ENCODE measurements at places on chromosomes 1 and 21.

DNA sequence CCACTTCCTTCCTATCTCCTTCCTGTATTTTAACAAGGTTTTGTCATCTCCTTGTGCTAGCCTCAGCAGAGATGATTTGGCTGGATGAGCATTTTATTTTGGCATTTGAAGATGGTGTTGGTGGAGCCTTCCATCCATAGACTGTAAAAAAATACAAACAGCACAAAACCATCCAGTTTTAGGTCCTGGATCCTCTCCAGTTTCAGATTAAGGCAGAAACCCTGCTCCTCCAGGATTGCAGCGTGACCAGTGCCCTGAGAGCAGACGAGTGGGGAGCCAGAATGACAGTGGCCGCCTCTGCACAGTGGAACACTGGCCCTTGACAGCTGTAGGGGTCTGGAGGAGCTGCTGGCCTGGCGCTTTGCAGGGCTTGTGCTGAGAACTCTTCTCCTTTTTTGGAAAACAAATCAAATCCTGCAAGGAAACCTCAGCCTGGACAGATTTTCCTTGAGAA lies 72.2 kb upstream of the GADD45A start:
- no peak for DNase-seq

- no peak for DNase-seq
Measured at GRCh38 chr1:33641104-33641830, 168.8 kb downstream of the ZSCAN20 start.

DNA sequence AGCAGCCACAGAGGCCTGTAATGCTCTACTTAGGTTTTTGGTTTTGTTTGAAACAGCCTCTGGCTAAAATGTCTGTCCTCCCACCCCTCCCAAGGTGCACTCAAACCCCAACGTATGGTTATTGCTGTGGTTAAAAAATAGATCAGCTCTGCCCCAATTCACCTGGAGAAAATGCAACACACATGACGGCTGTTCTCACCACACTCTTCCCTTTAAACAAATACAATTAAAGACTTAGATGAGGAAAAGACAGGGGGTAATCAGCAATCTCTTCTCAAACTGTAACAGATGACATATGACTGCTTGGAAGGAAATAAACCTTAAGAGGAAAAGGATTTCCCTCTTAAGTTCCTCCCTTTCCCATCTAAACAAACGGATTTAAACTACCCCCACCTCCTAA lies 6.2 kb upstream of the MTMR11 start:
- DNase-seq = no peak

DNA sequence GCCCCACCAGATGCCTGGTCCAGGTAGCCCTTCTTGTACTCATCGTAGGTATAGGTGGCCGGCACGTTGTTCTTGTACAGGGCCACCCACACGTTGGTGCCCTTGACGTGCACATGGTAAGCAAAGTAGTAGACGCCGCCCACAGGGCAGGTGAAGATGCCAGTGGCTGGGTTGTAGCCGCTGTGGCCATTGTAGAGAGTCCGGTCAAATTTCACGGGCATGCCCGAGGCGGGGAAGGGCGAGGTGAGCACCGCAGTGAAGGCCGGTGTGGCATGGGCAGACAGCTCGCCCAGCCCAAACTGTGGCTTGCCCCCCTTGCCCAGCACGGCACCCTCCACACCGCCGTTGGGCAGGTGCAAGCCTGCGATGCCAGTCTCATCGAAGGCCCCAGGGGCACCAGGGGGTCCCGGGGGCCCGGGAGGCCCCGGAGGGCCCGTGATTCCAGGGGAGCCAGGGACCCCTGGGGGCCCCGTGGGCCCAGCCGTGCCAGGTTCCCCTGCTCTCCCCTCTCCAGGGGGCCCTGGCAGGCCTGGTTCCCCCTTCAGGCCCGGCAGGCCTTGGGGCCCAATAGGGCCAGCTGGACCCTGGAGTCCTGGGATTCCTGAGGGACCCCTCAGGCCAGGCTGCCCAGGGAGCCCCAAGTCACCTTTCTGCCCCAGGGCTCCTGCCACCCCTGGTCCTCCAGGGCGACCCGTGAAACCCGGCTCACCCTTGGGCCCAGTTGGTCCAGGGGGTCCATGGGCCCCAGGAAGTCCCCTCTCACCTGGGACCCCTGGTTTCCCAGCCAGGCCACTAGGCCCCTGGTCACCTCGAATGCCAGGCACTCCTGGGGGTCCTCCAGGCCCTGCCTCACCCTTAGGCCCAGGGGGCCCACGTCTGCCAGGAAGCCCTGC lies 9.2 kb downstream of the ADPRS start:
- no peak for DNase-seq

GRCh38 chr1:198254521-198254920 lies 97.7 kb downstream of the NEK7 start:
- no peak for DNase-seq

GRCh38 chr1:1063945-1064831 lies 9.9 kb downstream of the RNF223 start:
- peak; percentile 81 for DNase-seq

DNA sequence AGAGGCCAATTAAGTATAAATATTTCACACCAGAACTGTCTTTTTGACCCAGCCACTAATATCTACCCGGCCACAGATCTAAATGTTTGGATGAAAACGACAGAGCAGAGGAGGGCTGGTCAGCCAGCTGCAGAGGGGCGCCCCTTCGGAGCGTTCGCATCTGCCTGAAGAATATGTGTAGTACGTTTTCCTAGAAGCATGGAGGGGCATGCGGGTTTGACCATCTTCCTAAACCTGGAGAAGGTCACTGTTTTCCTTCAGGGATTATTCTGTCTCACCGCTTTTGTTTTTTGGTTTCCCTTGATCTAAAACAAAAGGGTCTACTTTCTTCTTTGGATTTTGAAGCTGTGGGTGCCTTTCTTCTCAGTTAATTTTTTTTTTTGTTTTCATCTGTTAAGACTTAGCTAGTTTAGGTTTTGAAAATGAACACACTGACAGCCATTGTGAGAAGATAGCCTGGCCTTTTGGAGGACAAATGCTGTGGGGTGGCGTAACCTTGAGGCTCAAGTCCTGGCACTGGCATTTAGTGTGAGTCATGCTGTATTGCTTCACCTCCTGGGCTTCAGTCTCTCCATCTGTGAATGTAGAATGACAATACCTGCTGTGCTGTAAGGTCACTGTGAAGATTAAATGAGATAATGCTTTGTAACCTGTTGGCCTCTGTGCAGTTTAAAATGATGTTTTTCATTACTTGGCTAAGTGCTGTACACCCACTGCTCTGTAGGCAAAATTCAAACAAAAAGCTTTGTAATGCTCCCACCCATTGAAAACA lies 74.1 kb upstream of the IRF2BP2 start:
- DNase-seq = peak; percentile 28

Measured in ELF-1 (cell line).